ENCODE measurements at places on chromosomes 2 and 18. TPM values are rescaled to one million over a fixed set of nuclear protein-coding genes. Genes with fewer than 3 reads are reported as not detected.

CCL20 gene
- 1.0 TPM for total RNA-seq

B3GNT7 gene
- 8.8 TPM for total RNA-seq

MAPRE2 gene
- total RNA-seq: 11.6 TPM

CNDP1 gene
- total RNA-seq: not detected

CHRND gene
- total RNA-seq: not detected

SLC38A11 gene
- 0.46 TPM for total RNA-seq

REG1B gene
- not detected for total RNA-seq

SLC11A1 gene
- total RNA-seq: 0.21 TPM

ROCK1 gene
- 25.1 TPM for total RNA-seq

STAM2 gene
- 32.2 TPM for total RNA-seq

Data from kidney epithelial cell (primary cell).